Aorta (tissue), 5 donors: ENCODE measurements at places on chromosomes 7 and 10. TPM values are rescaled to one million over a fixed set of nuclear protein-coding genes. Genes with fewer than 3 reads are reported as not detected.
A peak's percentile ranks its signal among the peaks of the same experiment; 100 is the strongest.

DNA sequence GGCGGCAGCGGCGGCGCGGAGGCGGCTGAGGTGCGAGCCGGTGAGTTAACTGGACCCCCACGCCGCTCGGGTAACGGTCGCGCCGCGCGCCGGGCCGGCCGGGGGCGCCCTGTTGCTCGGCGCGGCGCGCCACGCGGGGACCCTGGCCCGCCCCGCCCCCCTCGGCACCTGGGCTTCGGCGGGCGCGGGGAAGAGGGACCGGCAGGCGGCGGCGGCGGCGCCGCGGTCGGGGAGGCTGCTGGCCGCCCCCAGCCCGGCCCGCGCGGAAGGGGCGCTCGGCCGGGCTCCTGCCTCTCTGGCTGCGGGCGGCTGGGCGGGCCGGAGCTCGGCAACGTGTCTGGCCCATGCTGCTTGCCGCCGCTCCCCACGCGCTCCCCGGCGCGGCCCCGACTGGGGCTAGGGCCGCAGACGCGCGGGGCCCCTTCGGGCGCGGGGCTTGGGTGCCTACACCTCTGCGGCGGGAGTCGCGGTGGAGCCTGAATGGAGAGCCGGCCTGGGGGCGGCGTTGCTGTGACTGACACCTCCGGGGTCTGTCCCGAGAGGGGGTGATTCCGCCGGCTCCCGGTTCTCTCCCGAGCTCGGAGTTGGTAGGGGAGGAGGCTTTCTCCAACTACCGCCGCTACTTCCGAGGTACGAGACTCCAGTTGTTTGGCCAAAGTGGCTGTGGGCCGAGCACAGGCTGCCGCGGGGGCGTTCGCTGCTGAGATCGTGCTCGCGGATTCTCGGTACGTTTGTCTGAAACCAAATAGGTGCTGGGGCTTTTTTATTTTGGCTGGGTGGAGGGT, 494 bp downstream of the PALS2 start:
- DNase-seq, result peak; percentile 74

- no peak for DNase-seq
These were observed 38.8 kb downstream of the SVOPL start for GRCh38 chr7:138662076-138662990.

- DNase-seq, result no peak
These were observed 92.9 kb downstream of the BMPR1A start for GRCh38 chr10:86849181-86849894.

GRCh38 chr10:103792547-103792946, 62.8 kb downstream of the SH3PXD2A start:
- peak; percentile 30 for DNase-seq

- no peak for DNase-seq
These were observed 77.8 kb upstream of the TNRC18 start for GRCh38 chr7:5501465-5501864.

GRCh38 chr10:27743877-27744801, 1.5 kb downstream of the MKX start:
- peak; percentile 69 for DNase-seq

- DNase-seq, result no peak
These were observed 1251.5 kb downstream of the DNAJB9 start for GRCh38 chr7:109821156-109821555.

DNA sequence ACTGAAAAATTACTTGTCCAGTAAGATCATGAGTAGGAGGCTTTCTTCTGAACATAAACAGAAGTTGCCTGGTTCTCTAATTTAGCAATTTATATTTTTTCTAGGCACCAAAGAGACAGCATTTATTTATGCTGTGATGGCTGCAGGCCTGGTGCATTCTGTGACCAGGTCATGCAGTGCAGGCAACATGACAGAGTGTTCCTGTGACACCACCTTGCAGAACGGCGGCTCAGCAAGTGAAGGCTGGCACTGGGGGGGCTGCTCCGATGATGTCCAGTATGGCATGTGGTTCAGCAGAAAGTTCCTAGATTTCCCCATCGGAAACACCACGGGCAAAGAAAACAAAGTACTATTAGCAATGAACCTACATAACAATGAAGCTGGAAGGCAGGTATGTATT, 2.8 kb downstream of the WNT16 start:
- no peak for DNase-seq

- peak; percentile 84 for DNase-seq
These were observed 165.9 kb upstream of the PPP1R3A start for GRCh38 chr7:114084472-114085312.

DNA sequence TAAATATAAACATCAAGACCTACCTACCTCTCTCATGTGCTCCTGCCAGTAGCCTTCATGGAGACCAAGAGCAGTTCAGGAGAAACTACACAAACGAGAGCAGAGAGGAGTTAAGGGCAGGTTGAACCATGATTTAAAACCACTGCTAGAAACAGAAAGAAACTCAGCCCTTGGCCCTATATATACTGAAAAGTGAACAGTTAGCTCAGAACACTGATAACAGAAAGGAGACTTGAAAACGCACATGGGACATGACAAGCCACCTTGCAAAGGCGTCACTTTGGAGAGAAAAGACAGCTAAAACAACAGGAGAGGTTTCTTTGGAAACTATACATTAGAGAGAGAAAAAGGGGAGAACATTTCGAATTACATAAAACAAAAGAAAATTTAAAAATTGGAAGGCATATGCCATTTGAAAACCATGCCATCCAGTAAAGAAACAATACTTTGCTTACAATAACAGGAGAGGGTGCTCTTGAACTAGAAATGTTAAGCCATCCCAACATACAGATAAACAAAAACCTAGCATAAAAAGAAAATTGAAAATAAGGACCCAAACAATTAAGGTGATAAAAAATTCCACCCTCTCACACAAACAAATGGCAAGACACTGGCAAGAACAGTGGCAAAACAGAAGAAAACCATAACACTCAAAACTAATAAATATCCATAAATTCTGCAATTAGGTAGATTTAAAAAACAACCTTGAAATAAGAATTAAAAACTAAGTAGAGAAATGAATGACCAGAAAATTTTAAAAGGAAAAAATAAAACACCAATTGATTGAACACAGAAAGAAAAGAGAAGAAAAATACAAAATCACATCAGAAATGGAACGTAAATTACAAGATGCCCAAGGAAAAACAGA, 232.7 kb downstream of the IMMP2L start:
- no peak for DNase-seq

DNA sequence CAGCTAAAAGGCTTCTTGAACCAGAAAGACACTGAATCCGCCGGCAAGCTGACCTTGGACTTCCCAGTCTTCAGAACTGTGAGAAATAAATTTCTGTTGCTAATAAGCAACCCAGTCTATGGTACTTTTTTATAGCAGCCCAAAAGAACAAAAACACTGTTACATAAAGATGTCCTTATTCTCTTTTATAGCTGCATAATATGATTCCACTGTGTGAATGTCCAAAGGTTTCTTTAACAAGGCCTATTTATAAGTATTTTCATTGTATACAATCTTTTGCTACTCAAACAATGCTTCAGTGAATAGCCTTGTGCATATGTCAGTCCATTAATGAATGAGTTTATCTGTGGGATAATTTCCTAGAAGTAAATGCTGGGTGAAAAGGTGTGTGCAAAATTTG, 190.8 kb upstream of the INHBA start:
- no peak for DNase-seq

DNA sequence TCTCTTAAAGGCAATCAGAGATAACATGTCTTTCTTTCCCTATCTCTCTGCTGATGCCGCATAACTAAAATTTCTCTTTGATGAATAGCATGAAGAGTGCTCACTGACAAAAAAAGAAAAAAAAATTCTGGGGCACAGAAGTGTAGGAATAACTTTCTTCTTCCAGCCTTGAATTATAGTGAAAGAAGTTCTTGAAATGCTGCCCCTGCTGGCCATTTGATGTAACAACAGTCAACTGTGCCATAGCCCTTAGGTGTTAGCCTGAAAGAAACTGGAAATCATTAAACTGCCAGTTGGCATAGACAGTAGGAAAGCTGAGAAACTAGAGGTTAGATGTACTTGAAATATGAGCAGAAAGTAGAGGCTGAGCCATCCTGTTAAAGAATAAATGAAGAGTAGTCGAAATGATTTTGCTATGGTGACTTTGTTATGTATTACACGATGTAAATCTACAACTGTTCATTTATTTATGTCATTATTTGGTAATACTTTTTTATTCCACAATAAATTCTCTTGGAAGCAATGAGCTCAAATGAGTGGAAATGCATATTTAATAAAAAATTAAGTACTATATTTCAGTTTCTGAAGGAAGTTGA, 48.3 kb upstream of the FAM171A1 start:
- no peak for DNase-seq

GRCh38 chr10:48234787-48235186, 39.7 kb downstream of the FRMPD2 start:
- no peak for DNase-seq

- no peak for DNase-seq
These were observed 280.2 kb upstream of the HGF start for GRCh38 chr7:82049891-82050533.

DNA sequence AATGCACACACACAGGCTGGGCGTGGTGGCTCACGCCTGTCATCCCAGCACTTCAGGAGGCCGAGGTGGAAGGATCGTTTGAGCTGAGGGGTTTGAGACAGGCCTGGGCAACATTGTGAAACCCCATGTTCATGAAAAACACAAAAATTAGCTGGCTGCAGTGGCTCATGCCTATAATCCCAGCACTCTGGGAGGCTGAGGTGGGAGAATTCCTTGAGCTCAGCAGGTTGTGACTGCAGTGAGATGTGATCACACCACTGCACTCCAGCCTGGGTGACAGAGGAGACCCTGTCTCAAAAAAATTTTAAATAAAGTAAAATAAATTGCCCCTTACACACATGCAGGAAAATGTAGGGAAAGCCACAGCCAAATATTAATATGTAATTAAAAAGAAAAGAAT, 44.1 kb downstream of the RNF32 start:
- no peak for DNase-seq

GRCh38 chr10:91210435-91210834, 10.0 kb upstream of the PCGF5 start:
- DNase-seq, result no peak

DNA sequence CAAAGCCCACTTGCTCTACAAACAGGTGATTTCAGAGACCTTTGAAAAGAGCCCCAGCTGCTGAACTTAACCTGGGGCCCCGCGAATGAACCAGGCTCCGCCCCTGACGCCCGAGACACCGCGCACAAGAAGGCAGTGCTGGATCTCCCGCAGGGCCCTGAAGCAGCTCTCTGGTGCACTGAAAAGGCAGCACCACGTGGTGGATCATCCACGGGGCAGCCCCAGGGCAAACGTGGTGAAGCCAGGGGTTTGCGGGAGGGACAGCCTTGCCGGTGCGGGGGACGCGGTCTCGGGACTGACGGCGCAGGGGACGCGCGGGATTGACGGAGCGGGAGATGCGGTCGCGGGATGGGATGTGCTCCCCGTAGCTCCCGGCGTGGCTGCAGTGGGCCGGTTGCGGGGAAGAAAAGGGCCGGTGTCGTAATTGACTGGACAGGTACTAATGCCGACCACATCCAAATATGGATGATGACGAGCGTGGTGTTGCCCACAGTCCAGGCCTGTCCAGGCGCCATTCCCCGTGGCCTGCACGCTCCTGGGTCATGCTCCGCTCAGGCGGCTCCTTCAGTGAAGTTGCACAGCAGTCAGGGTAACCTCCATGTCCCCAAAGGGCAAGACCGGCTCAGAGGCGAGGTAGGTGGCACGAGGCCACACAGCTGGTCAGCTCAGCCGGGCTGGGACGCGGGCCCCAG, 421.1 kb downstream of the DNAJB6 start:
- no peak for DNase-seq

DNA sequence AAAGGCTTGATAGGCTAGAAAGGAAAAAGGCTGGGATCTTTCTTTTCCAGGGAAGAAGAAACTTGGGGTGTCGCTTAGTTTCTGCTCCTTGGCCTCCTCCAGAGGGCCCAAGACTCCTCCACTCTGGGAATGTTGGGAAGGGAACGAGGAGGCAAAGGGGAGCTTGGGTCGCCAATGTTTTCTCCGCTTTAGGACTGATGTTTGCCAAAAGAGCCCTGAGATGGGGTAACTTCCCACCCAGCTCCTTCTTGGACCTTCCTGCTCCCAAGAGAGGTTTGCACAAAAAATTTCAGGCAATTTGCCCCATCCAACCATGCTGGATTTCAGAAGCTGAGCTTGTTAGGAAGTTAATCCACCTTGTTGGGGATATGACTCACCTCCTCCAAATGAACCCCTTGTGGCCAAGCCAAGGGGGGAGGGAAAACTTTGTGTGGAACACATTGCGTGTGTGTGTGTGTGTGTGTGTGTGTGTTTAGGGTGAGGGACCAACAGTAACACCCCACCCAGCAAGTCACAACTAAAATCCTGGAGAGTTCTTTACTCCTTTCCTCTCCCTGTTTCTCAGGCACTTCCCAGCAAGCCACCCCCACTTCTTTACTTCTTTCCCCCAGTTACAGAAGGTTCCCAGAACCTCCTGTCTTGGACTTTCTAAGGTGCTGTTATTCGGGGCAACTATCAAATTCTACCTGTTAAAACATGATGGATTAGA, 8.7 kb upstream of the HOXA2 start:
- DNase-seq, result peak; percentile 79

- no peak for DNase-seq
These were observed 453.7 kb upstream of the POT1 start for GRCh38 chr7:125383324-125383723.

DNA sequence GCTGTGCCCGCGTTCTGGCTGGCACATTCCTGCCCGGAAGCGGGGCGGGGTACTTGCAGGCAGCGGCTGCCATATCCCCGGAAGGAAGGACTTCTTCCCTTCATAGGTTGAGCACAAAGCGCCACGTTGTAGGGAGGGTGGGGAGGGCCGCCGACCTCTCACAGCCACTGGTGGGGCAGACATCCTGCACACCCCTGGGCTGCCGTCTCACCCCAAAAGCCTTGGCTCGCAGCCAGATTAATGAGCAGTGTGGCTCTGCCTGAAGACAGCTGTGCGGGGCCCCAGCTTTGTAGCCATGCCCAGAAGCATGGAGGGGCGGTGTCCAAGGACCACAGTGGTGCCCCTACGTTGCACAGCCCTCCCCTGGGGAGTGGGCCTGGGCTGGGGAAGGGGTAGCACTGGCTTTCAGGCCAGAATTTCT, 54.3 kb upstream of the DPYSL4 start:
- peak; percentile 36 for DNase-seq

GRCh38 chr7:129828989-129829736, 123.6 kb downstream of the UBE2H start:
- no peak for DNase-seq

GRCh38 chr10:35184527-35185171, 58.0 kb downstream of the CREM start:
- DNase-seq, result no peak

The MOGAT3 gene
- total RNA-seq, result not detected

The OR2A7 gene
- total RNA-seq, result 4.7 TPM

The TECTB gene
- total RNA-seq, result not detected

The HOXA13 gene
- not detected for total RNA-seq

The PLEKHA8 gene
- total RNA-seq, result 17.1 TPM

The TMEM139 gene
- 1.2 TPM for total RNA-seq

The IFIT1B gene
- total RNA-seq, result 0.16 TPM

The IL6 gene
- total RNA-seq, result 13.1 TPM

The EPHB4 gene
- total RNA-seq, result 44.8 TPM

The CADPS2 gene
- total RNA-seq, result 15.2 TPM

The ANKRD22 gene
- total RNA-seq, result 0.26 TPM

The CTAGE4 gene
- not detected for total RNA-seq
